ENCODE measurements at places on chromosomes 6 and 20.
A peak's percentile ranks its signal among the peaks of the same experiment; 100 is the strongest.

- peak; percentile 14 for DNase-seq
Measured at GRCh38 chr20:61803416-61803914, 262.2 kb downstream of the TAF4 start.

DNA sequence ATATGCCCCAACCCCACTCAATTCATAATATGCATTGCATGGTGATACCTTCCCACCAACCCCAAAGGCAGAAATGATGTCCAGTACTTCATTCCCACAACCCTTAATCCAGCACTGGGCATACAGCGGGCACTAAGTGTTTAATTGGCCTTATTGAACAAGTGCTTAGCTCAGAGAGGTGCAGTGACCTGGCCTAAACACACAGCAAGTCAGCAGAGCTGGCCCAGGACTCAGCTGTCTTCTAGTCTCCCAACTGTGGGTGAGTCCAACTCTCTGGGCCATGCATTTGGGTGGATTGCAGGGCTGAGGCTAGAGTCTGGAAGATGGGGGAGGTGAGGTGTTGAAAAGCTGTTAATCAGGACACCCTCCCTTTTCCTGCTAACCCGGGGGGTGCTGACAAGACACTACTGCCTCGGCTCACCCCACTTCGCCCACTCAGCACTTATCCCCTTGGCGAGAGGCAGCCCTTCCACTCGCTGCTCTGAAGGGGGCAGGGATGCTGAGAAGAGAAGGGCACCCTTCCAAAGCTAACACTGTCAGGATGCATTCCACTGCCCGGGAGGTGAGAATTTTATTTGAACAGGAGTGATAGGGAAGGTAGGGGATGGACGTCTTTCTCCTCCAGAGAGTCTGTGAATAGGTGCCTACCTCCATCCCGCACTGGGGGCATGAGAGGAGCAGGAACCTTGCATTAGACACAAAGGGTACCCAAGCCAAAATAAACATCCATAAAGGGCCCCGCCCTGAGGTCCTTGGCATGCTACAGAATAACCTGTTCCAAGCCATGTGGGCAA lies 14.2 kb downstream of the KCNK5 start:
- no peak for DNase-seq

DNA sequence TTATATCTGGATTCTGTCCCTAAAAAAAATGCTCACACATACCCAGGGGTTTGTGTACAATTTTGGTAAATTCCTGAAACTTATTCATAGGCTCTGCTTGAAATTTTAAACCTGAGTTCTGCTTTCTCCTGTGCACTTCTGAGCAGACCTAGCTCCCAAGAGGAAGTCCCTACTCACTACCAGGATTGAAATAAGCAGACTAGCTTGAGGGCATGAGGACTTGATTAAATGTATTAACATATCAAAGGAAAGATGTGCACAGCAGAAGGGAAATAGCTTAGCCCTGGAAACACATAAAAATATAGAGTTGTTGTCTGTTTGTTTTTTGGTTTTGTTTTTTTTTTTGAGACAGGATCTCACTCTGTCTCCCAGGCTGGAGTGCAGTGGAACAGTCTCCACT lies 151.8 kb upstream of the PLCB4 start:
- DNase-seq = no peak

- DNase-seq = no peak
Measured at GRCh38 chr20:17438436-17439039, 92.6 kb downstream of the BFSP1 start.

GRCh38 chr6:89940225-89941027 lies 46.2 kb downstream of the GJA10 start:
- peak; percentile 68 for DNase-seq

DNA sequence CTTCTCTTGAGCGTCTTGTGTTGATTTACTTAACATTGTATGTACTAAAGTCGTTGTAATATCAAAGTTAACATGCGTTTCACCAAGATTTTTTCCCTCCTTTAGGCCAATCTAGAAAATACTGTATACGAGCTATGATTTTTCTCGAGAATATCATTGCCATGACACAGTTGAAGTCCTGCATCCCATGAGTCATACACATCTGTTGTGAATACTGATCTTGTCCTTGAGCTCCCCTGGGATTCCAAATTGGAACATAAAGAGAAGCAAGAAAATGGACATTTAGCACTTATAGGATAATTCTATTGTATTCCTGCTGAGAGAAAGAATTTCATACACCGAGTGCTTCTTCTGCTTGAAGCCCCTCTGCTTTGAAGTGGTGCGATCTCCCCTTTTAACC lies 109.6 kb downstream of the SLC35B3 start:
- peak; percentile 36 for DNase-seq

- DNase-seq = peak; percentile 92
Measured at GRCh38 chr6:1387876-1388629, 1.3 kb upstream of the FOXF2 start.

- no peak for DNase-seq
Measured at GRCh38 chr20:47773371-47773786, 11.9 kb downstream of the SULF2 start.

DNA sequence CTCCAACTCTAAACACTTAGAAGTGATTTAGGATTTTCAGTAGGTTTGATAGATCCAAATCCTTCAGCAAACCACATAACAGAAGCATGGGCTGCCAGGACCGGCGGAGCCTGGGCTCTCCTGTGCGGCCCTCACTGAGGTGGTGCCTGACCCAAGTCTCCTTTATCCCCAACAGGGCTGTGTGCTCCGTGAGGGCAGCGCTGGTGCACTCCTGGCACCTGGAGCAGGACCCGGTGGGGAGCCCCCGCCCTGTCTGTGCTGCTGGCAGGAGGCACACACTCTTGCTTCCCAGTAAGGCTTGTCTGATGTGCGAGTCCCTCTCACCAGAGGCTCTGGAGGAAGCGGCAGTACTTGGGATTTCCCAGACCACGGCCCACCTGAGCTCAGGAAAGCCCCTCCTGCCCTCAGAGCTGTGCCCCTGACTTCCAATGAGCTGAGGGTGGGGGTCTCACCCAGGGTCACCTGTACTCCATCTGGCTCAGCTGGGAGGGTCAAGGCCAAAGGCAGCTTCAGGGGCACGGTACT lies 56.2 kb downstream of the PYGB start:
- DNase-seq = no peak

GRCh38 chr6:21263531-21264287 lies 329.8 kb upstream of the SOX4 start:
- peak; percentile 26 for DNase-seq

DNA sequence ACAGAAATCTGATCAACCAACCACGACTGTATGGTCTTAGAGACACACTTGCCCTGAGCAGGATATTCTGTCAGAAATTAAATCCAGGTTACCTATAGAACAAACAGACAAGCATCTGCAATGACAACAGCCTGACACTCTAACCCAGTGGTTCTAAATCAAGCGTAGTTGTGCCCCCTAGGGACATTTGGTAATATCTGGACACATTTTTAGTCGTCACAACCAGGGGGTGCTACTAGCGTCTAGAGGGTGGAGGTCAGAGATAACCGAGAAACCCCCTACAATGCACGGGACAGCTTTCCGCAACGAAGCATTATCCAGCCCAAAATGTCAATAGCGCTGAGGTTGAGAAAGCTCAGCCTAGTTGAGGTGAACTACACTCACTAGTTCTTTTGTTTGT lies 32.3 kb downstream of the ID4 start:
- DNase-seq = no peak

GRCh38 chr20:63360850-63361518 lies at the start of gene CHRNA4:
TSS of gene CHRNA4 (minus strand) at chr20:63361349. CDS start at chr20:63361165, 184 bp downstream.
- DNase-seq = no peak

DNA sequence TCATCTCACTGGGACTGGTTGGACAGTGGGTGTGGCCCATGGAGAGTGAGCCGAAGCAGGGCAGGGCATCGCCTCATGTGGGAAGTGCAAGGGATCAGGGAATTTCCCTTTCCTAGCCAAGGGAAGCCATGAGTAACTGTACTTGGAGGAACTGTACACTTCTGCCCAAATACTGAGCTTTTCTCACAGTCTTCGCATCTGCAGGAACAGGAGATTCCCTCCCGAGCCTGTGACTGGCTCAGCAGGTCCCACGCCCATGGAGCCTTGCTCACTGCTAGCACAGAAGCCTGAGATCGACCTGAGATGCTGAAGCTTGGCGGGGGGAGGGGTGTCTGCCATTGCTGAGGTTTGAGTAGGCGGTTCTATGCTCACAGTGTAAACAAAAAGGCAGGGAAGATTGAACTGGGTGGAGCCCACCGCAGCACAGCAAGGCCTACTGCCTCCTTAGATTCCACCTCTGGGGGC lies 10.4 kb upstream of the CALHM5 start:
- DNase-seq = peak; percentile 27

DNA sequence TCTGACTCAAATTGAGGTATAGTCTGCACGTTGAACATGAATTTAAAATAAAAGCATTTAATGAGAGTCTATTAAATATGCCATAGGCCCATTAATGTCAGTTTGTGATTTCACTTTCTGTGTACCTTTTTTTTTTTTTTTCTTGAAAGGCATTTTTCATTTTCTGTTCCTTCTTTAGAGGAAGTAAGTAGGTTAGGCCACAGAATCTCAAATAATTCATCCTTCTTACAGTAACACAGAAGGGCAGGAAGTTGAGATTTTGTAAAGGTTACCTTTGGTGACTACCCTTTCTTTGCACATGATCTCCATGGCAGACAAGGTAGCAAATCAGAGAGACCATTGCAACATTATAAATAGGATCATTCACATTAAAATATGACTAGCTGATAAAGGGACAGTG lies 9.6 kb downstream of the L3MBTL3 start:
- DNase-seq = no peak

DNA sequence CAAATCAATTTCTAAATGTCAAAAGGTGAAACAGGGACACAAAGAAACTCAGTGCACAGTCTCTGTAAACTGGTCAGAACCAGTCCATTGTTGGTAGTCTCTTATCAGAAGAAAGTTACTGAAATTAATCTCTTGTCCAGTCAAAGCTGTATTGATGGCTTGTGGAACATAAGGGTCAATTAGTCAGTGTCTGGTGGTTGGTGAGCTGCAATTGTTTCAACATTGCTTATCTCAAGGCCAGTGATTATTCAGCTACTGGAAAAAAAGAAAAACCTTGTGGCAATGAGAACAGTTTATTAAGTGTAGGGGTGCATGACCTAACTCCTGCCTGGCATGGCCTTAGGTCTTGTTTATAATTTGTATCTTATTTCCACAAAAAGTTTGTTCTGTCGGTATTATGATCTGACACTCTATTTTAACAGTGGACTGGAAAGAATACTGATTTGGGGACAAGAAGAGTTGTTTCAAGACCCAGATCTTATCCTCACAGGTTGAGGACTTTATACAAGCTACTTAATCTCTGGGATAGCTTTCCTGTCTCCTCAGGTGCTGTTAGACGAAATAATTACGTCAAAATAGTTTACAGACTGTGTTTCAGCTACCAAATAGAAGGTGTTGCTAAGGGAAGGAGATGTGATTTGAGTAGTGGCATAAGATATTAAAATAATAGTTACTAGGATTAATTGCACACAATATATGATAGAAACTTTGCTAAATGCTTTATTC lies 520.0 kb upstream of the IRAK1BP1 start:
- no peak for DNase-seq

DNA sequence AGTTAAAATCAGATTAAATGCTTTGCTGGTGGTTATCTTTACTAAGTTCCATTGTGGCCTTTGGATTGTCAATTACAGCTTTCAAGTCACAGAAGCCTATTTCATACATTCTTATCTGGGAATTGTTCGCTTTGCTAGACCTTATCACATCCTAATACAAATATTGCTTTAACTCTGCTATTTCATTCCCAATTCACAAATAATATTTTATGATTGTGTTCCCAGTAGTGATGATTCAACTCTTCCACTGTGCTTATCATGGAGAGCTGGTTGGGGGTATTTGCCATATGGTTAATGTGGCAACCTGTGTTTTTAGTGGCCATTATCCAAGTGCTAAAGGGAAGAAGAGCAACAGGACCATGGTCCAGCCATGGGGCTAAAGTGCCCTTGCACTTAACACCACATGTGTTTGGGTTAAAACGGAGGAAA lies 72.9 kb upstream of the GLP1R start:
- DNase-seq = no peak

DNA sequence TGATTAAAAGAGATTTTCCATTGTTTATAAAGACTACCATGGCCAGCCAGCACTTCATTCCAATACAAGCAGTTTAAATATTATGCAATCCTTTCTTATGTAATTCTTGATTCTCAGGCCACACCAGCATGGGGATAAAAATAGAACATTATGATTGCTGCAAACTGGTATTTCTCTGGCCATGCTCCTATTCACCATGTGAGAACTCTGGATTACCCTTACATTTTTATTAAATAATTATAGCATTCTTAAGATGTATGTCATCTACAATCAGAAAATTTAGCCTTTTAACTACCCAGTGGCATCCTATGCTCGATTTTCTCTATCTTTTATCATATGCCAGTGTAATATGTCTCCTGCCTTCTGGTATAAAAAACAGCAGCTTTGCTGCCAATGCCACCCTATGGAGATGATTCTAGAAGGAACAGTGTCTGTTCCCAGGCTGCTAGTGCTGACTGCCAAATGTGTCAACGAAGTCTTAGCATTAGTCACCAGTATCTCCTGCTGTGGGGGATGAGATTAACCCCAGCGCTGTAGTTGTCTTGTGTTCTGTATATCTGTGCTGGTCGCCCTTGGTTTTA lies 501.4 kb downstream of the BCKDHB start:
- peak; percentile 81 for DNase-seq

- no peak for DNase-seq
Measured at GRCh38 chr6:64280569-64280968, 645.0 kb downstream of the PHF3 start.

DNA sequence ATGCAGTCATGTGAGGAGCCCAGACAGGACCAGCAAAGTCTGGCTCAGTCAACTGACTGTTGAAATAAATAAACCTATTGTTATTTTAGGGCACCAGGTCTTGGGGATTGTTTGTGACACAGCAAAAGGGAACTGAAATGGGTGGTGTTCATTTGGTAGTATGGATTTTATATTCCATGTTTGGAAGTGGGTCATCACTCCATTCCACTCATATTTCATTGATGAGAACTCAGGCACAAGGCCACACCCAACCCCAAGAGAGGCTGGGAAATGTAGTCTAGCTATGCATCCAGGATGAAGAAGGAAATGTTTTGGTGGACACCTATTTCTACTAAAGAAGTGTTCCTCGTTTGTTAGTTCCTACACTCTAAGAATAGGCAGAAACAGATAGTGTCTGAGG lies 64.9 kb upstream of the BTBD3 start:
- DNase-seq = peak; percentile 55

GRCh38 chr6:2465336-2465735 lies 219.9 kb upstream of the GMDS start:
- DNase-seq = no peak

DNA sequence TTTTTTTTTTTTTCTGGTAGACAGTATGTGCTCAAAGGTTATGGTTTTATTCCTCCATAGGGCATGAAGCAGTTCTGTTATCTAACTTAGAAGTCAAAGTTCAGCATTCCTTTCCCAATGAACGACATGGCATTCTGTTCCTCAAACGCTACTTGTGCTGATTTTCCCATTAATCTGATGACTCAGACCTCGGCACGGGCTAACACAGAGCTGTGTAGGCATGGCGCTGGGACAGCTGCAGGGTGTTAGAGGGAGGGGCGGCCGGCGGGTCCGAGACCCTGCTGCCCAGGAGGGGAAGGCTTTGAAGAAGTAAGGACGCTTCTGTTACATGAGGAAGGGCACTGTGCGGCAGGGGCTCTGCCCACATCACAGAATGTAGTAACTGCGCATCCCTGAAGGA lies 93.6 kb upstream of the AGPAT4 start:
- DNase-seq = no peak

- no peak for DNase-seq
Measured at GRCh38 chr6:87357479-87358196, 13.0 kb downstream of the C6orf163 start.

GRCh38 chr6:84466511-84466910 lies 239.1 kb upstream of the CEP162 start:
- DNase-seq = peak; percentile 76

GRCh38 chr20:5065879-5066383 lies 53.8 kb downstream of the PCNA start:
- peak; percentile 98 for DNase-seq

GRCh38 chr6:43645613-43645964 lies 753 bp downstream of the RSPH9 start:
- no peak for DNase-seq
